Adrenal gland (tissue), 19 donors: ENCODE measurements at places on chromosomes 1 and 21. TPM values are rescaled to one million over a fixed set of nuclear protein-coding genes. Genes with fewer than 3 reads are reported as not detected.

FMN2 gene
- 1.8 TPM for total RNA-seq

RAB7B gene
- total RNA-seq: 1.5 TPM

LCE1B gene
- not detected for total RNA-seq

ZNF670 gene
- 2.8 TPM for total RNA-seq

SAMD11 gene
- total RNA-seq: 18.1 TPM

FAM131C gene
- 9.6 TPM for total RNA-seq

SPRR1A gene
- total RNA-seq: not detected

B3GALT5 gene
- total RNA-seq: 0.28 TPM

GNAT2 gene
- total RNA-seq: not detected

FMO5 gene
- 10.8 TPM for total RNA-seq

TMEM269 gene
- not detected for total RNA-seq

ITLN2 gene
- total RNA-seq: not detected

- no peak overlapping the region for H3K4me3 ChIP-seq
- no peaks in the 10 kb centered on the region for H3K27me3 ChIP-seq
- H3K4me1 ChIP-seq: no peaks in the 10 kb centered on the region
- H3K27ac ChIP-seq: no peak overlapping the region
- no peaks in the 10 kb centered on the region for H3K36me3 ChIP-seq
Measured at GRCh38 chr1:17184822-17185484, 20.0 kb upstream of the PADI1 start.

DNA sequence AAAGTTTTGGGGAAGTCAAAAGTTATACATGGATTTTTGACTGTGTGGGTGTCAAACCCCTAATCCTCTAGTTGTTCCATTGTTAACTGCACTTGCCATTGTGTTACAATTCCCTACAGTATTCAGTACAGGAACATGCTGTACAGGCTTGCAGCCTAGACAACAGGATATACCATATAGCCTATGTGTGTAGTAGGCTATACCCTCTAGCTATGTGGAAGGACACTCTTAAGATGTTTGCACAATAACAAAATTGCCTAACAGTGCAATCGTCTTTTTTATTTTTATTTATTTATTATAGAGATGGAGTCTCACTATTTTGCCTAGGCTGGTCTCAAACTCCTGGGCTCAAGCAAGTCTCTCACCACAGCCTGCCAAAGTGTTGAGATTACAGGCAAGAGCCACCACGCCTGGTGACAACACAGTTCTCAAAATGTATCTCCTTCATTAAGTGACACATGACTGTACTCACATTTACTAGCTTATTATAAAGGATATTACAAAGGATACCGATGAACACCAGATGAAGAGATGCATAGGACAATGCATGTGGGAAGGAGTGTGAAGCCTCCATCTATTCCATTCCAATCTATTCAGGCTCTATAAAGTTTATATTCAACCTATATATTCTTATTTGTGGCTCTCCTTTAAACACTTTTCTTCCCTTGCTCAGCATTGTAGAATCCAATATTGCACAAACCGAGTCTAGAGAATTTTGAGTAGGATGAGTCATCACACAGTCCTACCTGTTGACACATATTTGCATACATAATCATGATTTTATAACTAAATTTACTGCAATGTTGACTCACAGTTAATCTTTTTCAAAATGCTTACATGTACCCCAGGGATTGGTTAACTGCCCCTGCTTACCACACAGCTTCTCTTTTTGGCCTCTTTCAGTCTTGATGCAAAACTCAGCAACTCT, 28.4 kb upstream of the CEP350 start:
- DNase-seq: no peak
- H3K4me1 ChIP-seq: peaks cover 24% of the 10 kb centered on the region
- no peak overlapping the region for H3K27ac ChIP-seq
- no peak overlapping the region for H3K4me3 ChIP-seq
- no peaks in the 10 kb centered on the region for H3K27me3 ChIP-seq

- H3K27me3 ChIP-seq: no peaks in the 10 kb centered on the region
- H3K4me3 ChIP-seq: no peak overlapping the region
- no peaks in the 10 kb centered on the region for H3K36me3 ChIP-seq
- H3K27ac ChIP-seq: no peak overlapping the region
- no peaks in the 10 kb centered on the region for H3K4me1 ChIP-seq
- no peak for DNase-seq
Measured at GRCh38 chr1:98706173-98706843, 44.8 kb downstream of the SNX7 start.

GRCh38 chr1:83931658-83932253, 67.2 kb downstream of the TTLL7 start:
- DNase-seq: peak; percentile 26
- no peaks in the 10 kb centered on the region for H3K4me1 ChIP-seq
- no peak overlapping the region for H3K27ac ChIP-seq

- no peak overlapping the region for H3K4me3 ChIP-seq
- H3K27me3 ChIP-seq: no peaks in the 10 kb centered on the region
- no peaks in the 10 kb centered on the region for H3K36me3 ChIP-seq
- peaks cover under 1% of the 10 kb centered on the region for H3K4me1 ChIP-seq
Measured at GRCh38 chr21:15164678-15165303, 100.0 kb upstream of the NRIP1 start.

- no peak overlapping the region for H3K4me3 ChIP-seq
- H3K36me3 ChIP-seq: no peaks in the 10 kb centered on the region
- H3K4me1 ChIP-seq: peaks cover 4% of the 10 kb centered on the region
- DNase-seq: no peak
Measured at GRCh38 chr1:8476006-8476405, 158.1 kb downstream of the SLC45A1 start.

GRCh38 chr1:19401535-19401889, 83.8 kb downstream of the CAPZB start:
- H3K27ac ChIP-seq: no peak overlapping the region
- no peaks in the 10 kb centered on the region for H3K27me3 ChIP-seq
- H3K36me3 ChIP-seq: no peaks in the 10 kb centered on the region
- H3K4me1 ChIP-seq: no peaks in the 10 kb centered on the region

- DNase-seq: no peak
- peak overlapping the region; percentile 24 for H3K27ac ChIP-seq
- H3K4me1 ChIP-seq: peaks cover 52% of the 10 kb centered on the region
- H3K27me3 ChIP-seq: no peaks in the 10 kb centered on the region
Measured at GRCh38 chr1:94934551-94934950, 7.6 kb upstream of the CNN3 start.

DNA sequence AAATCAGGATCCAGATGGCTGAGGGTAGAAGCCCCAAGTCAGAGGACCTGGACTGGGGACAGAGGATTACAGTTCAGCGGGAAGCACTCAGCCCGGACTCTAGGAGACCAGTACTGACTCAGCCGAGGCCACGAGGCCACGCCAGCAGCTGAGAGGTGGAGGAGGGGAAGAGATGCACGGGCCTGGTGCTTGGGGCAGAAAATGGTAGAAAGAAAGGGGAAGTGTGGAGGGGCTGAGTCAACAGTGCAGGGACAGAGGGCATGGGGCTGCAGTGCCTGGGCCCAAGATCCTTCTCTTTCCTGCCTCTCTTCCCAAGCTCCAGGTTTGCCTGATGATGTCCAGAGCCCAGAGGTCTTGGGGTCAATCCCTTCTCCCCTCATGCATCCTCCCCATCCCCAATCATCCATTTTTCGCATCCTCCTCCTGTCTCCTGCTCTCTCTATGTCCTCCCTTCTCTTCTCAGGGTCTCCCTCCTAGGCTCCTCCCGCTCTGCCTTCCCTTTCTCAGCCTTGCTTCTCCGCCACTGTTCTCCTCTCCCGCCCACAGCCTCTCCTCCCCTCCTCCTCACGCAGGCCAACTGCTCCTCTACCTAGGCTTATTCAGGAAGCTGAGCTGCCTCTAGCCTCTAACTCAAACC, 7.7 kb downstream of the ARHGEF2 start:
- peaks cover 10% of the 10 kb centered on the region for H3K36me3 ChIP-seq
- DNase-seq: peak; percentile 80
- no peaks in the 10 kb centered on the region for H3K27me3 ChIP-seq
- H3K27ac ChIP-seq: no peak overlapping the region
- H3K4me3 ChIP-seq: no peak overlapping the region
- peaks cover 9% of the 10 kb centered on the region for H3K4me1 ChIP-seq

DNA sequence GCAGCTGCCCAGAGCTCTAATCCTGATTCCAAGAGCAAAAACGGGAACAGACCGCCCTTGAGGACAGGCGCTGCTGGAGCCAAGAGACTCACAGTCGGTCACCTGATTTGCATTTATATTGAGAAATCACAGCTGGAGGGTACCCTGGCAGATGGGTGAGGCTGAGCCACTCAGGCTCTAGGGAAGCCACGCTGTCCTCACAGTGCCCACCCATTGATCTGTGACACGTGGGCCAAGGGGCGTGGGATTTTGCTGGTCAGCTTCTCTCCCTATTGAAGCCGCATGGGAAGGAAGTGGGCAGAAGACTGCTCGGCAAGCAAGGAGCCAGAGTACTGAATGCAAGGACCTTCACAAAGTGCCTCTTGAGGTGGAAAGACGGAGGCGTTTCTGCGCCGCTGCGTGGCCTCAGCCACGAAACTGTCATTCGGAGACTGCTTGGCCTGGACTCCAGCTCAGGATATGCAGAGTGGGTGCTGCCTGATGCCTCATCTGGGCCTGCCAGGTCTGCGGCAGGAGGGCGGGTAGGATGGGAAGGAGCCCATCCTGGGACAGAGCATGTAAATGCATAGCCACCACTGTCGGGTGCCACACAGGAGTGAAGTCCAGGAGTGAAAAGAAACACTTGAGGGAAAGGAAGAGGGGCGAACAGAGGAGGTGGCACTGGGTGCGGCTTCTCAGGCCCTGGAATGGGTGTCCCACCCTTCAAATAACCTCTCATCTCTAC, 139.8 kb downstream of the PGBD5 start:
- no peak overlapping the region for H3K27ac ChIP-seq
- H3K27me3 ChIP-seq: no peaks in the 10 kb centered on the region
- no peak overlapping the region for H3K4me3 ChIP-seq
- H3K4me1 ChIP-seq: no peaks in the 10 kb centered on the region
- H3K36me3 ChIP-seq: no peaks in the 10 kb centered on the region
- no peak for DNase-seq

GRCh38 chr1:17201201-17202021, 3.5 kb upstream of the PADI1 start:
- no peaks in the 10 kb centered on the region for H3K4me1 ChIP-seq
- no peak overlapping the region for H3K4me3 ChIP-seq
- no peak for DNase-seq
- H3K36me3 ChIP-seq: no peaks in the 10 kb centered on the region
- H3K27ac ChIP-seq: no peak overlapping the region

DNA sequence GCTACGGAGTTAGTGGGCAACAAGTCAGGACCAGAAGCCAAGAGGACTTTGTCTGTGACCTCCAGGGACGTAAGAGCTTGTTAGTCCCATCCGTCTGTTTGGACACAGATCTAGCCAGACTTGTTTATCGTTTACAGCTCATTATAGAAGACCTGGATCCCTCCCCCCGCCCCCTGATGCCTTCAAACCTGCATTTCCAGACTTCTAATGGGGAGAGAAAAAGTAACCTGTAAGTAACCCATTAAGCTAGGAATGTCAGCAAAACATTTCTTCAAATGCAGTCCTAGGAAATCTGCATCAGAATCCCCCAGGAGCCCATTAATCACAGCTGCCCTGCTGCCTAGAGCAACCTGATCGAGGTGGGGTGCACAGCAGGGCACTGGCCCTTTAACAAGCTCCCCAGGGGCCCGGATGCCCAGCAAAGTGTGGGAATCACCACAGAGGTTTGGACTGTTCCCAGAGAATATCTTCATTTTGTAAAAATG, 1.4 kb upstream of the MAD2L2 start:
- peaks cover 12% of the 10 kb centered on the region for H3K4me1 ChIP-seq
- no peak overlapping the region for H3K4me3 ChIP-seq
- no peaks in the 10 kb centered on the region for H3K36me3 ChIP-seq
- DNase-seq: no peak

- DNase-seq: peak; percentile 84
- peaks cover 10% of the 10 kb centered on the region for H3K27me3 ChIP-seq
- H3K4me1 ChIP-seq: peaks cover 22% of the 10 kb centered on the region
- H3K4me3 ChIP-seq: no peak overlapping the region
- no peaks in the 10 kb centered on the region for H3K36me3 ChIP-seq
Measured at GRCh38 chr1:229410692-229411433, 23.0 kb downstream of the ACTA1 start.

GRCh38 chr1:11284784-11285183, 11.8 kb downstream of the UBIAD1 start:
- DNase-seq: no peak
- H3K36me3 ChIP-seq: peaks cover 13% of the 10 kb centered on the region
- no peaks in the 10 kb centered on the region for H3K4me1 ChIP-seq
- no peak overlapping the region for H3K27ac ChIP-seq
- no peak overlapping the region for H3K4me3 ChIP-seq
- H3K27me3 ChIP-seq: no peaks in the 10 kb centered on the region

DNA sequence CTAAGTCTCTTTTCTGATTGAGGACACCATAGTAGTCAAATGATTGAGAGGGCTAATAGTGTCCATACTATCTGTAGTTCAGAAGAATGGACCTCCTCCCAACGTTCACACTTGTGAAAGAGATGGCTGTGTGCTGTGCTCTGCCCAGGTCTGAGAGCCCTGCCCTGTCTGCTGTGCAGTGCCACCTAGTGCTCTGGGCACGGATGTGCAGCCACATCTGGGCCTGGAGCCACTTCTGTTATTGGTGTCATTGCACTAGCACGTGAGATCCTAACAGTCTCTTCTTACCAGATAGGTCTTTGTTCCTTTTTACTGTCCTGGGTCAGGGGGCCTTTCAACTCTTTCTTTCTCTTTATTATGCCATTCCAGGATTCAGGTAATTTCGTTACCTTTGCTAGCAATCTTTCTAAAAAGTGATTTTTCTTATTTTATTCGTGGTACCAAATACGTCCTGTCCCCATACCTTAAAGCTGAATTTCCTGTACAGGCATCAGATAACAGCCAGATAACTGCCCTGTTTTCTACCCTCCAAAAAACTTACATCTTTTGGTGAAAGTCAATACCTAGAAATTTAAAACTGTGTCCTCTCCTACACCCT, 21.7 kb downstream of the INTS3 start:
- no peaks in the 10 kb centered on the region for H3K36me3 ChIP-seq
- H3K27ac ChIP-seq: peak overlapping the region; percentile 35
- no peak overlapping the region for H3K4me3 ChIP-seq
- DNase-seq: peak; percentile 89
- no peaks in the 10 kb centered on the region for H3K27me3 ChIP-seq
- H3K4me1 ChIP-seq: peaks cover 8% of the 10 kb centered on the region

DNA sequence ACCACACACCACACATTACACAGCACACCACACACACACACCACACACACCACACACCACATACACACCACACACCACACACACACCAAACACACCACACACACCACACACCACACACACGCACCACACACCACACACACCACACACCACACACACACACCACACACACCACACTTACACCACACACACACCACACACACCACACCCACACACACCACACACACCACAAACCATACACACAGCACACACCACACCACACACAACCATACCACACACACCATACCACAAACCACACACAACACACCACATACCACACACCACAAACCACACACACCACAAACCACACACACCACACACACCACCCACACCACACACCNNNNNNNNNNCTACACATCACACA, 40.9 kb upstream of the SIK1 start:
- no peak for DNase-seq
- no peaks in the 10 kb centered on the region for H3K36me3 ChIP-seq

GRCh38 chr21:45463871-45464270, 58.9 kb downstream of the COL18A1 start:
- H3K4me1 ChIP-seq: no peaks in the 10 kb centered on the region
- no peaks in the 10 kb centered on the region for H3K36me3 ChIP-seq
- no peaks in the 10 kb centered on the region for H3K27me3 ChIP-seq
- H3K27ac ChIP-seq: no peak overlapping the region

GRCh38 chr1:34800214-34800613, 7.4 kb downstream of the GJA4 start:
- no peaks in the 10 kb centered on the region for H3K27me3 ChIP-seq
- H3K27ac ChIP-seq: peak overlapping the region; percentile 33
- H3K4me3 ChIP-seq: no peak overlapping the region
- peak; percentile 66 for DNase-seq
- H3K36me3 ChIP-seq: no peaks in the 10 kb centered on the region

GRCh38 chr21:14523234-14523633, 22.9 kb downstream of the SAMSN1 start:
- no peaks in the 10 kb centered on the region for H3K36me3 ChIP-seq
- H3K27me3 ChIP-seq: no peaks in the 10 kb centered on the region
- DNase-seq: no peak
- H3K27ac ChIP-seq: peak overlapping the region; percentile 22
